ENCODE measurements at places on chromosomes 5 and 9. TPM values are rescaled to one million over a fixed set of nuclear protein-coding genes. Genes with fewer than 3 reads are reported as not detected.

Gene ACOT12
- not detected for total RNA-seq

Gene CARD9
- total RNA-seq = 3.5 TPM

Gene CCDC192
- total RNA-seq = 0.26 TPM

GRCh38 chr5:68266457-68266856 lies 50.9 kb downstream of the PIK3R1 start:
- no peak for DNase-seq

DNA sequence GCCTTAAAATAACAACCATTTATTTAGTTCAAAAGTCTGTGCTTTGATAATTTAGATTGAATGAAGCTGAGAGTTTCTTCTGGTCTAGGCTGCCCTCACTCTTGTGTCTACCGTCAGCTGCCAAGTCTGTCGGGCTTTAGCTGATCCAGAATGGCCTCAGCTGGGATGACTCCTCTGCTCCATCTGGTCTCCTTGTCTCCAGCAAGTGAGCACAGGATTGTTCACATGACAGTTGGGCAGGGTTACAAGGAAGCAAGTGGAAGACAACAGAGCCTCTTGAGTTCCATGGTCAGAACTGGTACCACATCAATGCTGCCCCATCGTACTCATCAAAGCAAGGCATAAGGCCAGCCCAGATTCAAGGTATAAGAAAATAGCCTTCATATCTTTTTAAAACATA lies 9.0 kb downstream of the HTR1A start:
- DNase-seq = no peak

- no peak for DNase-seq
These were observed 975 bp downstream of the PIP5KL1 start for GRCh38 chr9:127929625-127929979.

- no peak for DNase-seq
These were observed 45.3 kb downstream of the CERT1 start for GRCh38 chr5:75466006-75466716.

DNA sequence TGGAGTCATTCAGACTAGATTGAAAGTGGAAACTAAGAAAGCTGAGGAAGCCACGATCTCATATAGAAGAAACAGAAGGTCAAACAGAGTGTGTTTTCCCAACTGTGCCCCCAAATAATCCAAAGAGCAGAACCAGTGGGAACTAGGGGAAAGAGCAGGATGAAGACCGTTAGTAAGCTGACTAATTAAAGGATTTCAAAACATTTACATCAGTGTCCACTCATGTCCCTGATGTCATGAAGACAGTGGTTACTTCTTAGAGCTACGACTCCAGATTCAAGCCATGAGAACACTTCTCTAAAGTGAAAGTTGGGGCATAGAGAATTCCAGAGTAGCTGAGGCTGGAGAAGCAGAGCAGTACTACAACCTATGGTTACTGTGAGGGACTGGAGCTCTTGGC lies 119.6 kb upstream of the SLC12A2 start:
- no peak for DNase-seq

- DNase-seq = no peak
These were observed 169.9 kb downstream of the CDH9 start for GRCh38 chr5:26868504-26868903.

DNA sequence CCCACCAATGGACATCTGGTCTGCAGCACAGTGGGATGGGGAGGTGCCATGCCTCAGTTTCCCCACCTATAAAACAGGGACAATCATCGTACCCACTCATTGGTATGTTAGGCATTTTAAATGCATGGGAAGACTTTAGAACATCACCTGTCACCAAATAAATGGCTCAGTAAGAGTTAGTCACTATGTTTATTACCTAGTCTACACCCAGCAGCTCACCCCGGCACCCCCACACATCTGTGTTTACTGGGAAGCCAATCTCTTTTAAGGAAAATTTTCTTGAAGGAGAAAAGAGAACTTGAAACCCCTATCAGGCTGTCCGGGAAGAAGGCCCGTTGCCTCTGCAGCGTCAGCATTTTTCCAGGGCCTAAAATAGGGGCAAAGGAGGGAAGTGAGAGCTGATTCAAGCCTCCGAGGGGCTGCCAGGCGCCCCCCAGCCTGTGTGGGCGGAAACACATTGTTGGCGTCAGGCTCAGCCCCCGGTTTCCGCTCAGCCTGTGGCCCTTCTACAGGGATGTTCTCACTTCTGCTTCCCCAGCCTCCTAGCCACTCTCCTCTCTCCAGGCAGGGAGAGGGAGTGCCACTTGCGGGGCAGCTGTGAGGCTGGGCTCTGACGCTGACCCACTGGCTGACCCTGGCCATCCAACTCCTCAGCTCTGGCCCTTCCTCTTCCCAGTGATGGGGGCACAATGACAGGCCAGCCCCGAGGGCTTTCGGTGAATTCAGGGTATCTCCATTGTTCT lies 4.6 kb downstream of the CSF1R start:
- DNase-seq = peak; percentile 72
